Right lobe of liver (tissue), 6 donors: ENCODE measurements at places on chromosomes 6 and 20. TPM values are rescaled to one million over a fixed set of nuclear protein-coding genes. Genes with fewer than 3 reads are reported as not detected.
A peak's percentile ranks its signal among the peaks of the same experiment; 100 is the strongest.

- H3K36me3 ChIP-seq, result no peaks in the 10 kb centered on the region
- H3K4me3 ChIP-seq, result no peak overlapping the region
- H3K4me1 ChIP-seq, result no peaks in the 10 kb centered on the region
- no peak overlapping the region for H3K27ac ChIP-seq
Measured at GRCh38 chr20:56859801-56860261, 230.7 kb downstream of the TFAP2C start.

GRCh38 chr6:88179692-88180091 is 13.5 kb upstream of the CNR1 start:
- H3K4me3 ChIP-seq, result no peak overlapping the region
- no peak overlapping the region for H3K27ac ChIP-seq
- no peaks in the 10 kb centered on the region for H3K4me1 ChIP-seq

DNA sequence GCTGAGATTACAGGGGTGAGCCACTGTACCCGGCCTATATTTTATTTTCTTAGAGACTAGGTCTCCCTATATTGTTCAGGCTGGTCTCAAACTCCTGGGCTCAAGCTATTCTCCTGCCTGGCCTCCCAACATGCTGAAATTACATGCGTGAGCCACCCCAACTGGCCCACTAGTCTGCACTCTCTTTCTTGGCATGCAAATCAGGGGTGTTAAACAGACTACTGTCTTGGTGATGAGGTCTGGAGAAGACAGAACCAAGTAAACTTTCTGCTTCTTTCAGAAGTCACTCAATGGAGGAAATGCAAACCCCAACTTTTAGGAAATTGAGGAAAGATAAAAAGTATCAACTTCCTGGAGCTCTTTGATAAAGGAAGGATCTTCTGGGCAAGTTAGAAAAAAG is 8.0 kb upstream of the TUBB2B start:
- no peak overlapping the region for H3K4me3 ChIP-seq
- no peaks in the 10 kb centered on the region for H3K27me3 ChIP-seq
- H3K4me1 ChIP-seq, result no peaks in the 10 kb centered on the region
- no peak overlapping the region for H3K27ac ChIP-seq

DNA sequence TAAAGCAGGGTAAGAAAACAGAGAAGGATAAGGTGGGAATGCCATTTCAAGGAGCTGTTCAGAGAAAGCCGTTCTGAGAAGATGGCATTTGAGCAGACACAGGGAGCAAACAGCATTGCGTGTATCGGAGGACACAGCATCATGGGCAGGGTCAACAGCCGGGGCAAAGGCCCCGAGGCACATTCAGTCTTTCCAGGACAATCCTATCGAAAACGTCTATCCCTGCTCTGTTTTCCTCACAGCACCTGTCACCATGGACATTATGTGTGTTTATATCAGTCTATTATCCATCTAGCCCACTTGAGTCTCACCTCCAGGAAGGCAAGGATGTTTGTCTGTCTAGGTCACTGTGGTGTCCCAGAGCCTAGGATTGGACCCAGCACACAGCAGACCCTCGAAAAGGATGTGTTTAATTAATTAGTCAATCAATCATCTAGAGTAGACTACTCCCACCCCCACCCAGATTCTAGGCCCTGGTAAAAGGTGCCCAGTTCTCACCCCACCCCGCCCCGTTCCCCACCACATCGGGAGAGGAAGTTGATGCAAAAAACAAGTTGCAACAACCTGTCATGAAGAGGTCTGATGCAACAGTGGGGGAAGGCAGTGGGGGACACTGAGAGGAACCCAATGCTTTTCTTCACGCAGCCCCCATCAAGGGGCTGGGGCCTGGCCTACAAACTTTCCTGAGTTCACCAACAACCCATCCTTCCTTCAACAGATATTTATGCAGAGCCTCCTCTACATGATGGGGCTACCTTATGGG is 66.6 kb downstream of the PREX1 start:
- H3K4me1 ChIP-seq, result no peaks in the 10 kb centered on the region
- no peak overlapping the region for H3K4me3 ChIP-seq
- peak overlapping the region; percentile 49 for H3K27ac ChIP-seq
- no peak for DNase-seq

GRCh38 chr6:77463861-77464494 is 687 bp upstream of the HTR1B start:
- H3K4me1 ChIP-seq, result no peaks in the 10 kb centered on the region
- no peaks in the 10 kb centered on the region for H3K36me3 ChIP-seq
- no peak for DNase-seq
- H3K27me3 ChIP-seq, result peaks cover 13% of the 10 kb centered on the region
- H3K4me3 ChIP-seq, result no peak overlapping the region

GRCh38 chr6:134287859-134288537 is 29.9 kb downstream of the SGK1 start:
- no peak for DNase-seq
- H3K27me3 ChIP-seq, result no peaks in the 10 kb centered on the region
- no peaks in the 10 kb centered on the region for H3K4me1 ChIP-seq
- H3K36me3 ChIP-seq, result no peaks in the 10 kb centered on the region

DNA sequence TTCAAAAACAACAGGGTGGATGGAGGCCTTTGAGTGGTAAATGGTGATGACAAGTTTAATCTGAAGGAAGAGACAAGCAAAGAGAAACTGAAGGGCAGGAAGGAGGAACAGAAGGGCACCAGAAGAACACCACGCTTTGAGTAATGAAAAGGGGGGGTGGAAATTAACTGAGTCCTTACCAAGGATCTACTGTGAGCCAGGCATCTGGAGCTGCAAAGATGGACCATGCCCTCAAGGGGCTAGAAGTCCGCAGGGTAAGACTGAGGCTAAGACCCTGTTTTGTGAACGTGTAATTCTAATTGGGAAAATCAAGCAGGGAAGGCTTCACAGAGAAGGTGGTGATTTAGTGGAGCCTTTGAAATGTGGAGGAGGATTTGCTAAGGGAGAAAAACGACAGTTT is 1.6 kb downstream of the NDRG3 start:
- DNase-seq, result no peak
- H3K27me3 ChIP-seq, result no peaks in the 10 kb centered on the region
- no peak overlapping the region for H3K4me3 ChIP-seq
- H3K4me1 ChIP-seq, result no peaks in the 10 kb centered on the region
- H3K27ac ChIP-seq, result no peak overlapping the region
- H3K36me3 ChIP-seq, result no peaks in the 10 kb centered on the region

- no peak overlapping the region for H3K4me3 ChIP-seq
- no peak overlapping the region for H3K27ac ChIP-seq
- DNase-seq, result no peak
- H3K4me1 ChIP-seq, result no peaks in the 10 kb centered on the region
- no peaks in the 10 kb centered on the region for H3K27me3 ChIP-seq
Measured at GRCh38 chr20:32619586-32619985, 34.5 kb upstream of the NOL4L start.

DNA sequence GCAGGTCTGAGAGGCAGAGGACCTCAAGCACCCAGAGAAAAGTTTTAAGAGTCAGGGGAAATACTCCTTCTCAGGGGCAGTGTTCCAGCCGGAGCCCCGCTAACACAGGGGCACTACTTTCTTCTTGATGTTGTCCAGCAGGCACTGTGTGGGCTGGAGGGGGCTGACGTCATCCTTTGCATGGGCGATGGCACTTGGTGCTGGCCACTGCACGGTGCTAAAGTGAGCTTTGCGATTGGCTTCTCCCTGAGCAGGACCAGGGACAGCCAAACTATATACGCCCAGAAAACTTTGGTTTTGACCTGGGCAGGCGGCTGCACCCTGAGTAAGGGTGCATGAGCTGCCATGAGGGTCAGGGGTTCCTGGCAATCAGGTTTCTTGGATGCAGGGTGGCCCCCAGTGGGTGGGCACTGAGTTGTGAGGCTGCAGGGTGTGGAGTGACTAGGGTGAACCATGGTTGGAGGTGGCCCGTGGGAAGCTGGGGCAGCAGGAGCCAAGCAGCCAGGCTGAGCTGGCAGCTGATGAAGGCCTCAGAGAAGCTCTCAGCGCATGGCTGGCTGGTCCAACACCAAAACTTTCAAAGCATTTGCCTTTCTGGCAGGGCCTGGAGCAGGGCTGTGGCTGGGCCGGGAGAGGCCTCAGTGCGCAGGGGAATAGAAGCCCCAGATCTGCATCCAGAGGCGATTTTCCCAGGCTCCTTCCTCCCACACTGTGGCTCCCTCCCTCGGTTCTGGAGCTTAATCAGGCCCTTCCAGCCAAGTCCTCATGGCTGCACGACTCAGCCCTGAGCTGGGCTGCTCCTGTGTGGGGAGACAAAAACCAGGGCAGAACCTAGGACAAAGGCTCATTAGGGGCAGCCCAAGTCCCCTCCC is 18.3 kb downstream of the MRPS18A start:
- no peak overlapping the region for H3K4me3 ChIP-seq
- H3K4me1 ChIP-seq, result no peaks in the 10 kb centered on the region
- H3K27ac ChIP-seq, result no peak overlapping the region
- no peaks in the 10 kb centered on the region for H3K36me3 ChIP-seq
- DNase-seq, result no peak
- no peaks in the 10 kb centered on the region for H3K27me3 ChIP-seq

- no peak overlapping the region for H3K4me3 ChIP-seq
- DNase-seq, result no peak
- no peaks in the 10 kb centered on the region for H3K36me3 ChIP-seq
- no peaks in the 10 kb centered on the region for H3K27me3 ChIP-seq
- no peak overlapping the region for H3K27ac ChIP-seq
Measured at GRCh38 chr20:40192081-40192480, 497.0 kb downstream of the MAFB start.

DNA sequence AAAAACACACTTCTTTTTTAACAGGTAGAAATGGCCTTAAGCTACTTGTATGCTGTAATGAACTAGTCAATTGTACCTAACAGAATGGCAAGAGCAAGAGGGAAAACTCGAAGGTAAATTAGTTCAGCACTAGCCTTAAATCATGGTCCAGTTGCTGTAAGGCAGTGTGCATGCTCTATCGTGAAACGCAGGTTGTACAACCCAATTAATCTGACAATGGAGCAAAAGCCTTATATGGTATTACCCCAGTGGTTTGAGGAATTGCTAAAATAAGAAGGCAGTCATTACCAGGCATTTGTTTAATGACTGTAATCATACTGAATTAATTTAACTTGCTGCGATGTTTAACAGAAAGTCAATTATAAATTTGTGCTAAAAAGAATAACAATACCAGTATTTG is 69.3 kb upstream of the SOX4 start:
- no peak for DNase-seq
- H3K36me3 ChIP-seq, result no peaks in the 10 kb centered on the region

GRCh38 chr6:54427396-54427937 is 119.2 kb downstream of the TINAG start:
- no peak for DNase-seq
- no peaks in the 10 kb centered on the region for H3K27me3 ChIP-seq
- no peaks in the 10 kb centered on the region for H3K36me3 ChIP-seq
- H3K4me3 ChIP-seq, result no peak overlapping the region
- H3K27ac ChIP-seq, result no peak overlapping the region
- no peaks in the 10 kb centered on the region for H3K4me1 ChIP-seq

DNA sequence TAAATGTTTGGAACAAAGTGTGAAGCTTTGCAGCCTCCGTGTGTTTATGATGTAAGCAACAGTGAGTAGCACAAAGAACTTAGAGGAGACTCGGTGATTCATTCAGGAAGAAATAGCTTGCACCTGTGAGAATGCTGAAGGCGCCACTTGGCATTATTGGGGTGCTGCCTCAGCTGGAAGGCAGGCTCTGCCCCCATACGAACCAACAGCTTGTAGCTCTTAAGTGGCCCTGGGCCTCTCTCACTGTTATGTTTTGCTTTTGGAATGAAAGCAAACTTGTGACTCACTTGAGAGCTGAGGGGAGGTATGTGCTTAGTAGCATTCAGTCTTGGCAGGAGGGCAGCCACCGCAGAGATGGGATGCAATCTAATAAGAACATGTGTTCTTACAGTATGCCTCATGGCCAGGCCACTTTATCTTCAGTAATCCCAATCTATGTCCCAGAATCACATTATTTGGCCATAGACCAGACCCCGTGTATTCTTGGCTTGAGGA is 310.7 kb downstream of the EYA4 start:
- no peak overlapping the region for H3K27ac ChIP-seq
- no peaks in the 10 kb centered on the region for H3K27me3 ChIP-seq
- no peak for DNase-seq

GRCh38 chr20:52210037-52210990 is 18.7 kb upstream of the ZFP64 start:
- H3K4me1 ChIP-seq, result no peaks in the 10 kb centered on the region
- DNase-seq, result no peak
- no peaks in the 10 kb centered on the region for H3K27me3 ChIP-seq
- H3K27ac ChIP-seq, result no peak overlapping the region
- H3K4me3 ChIP-seq, result no peak overlapping the region

DNA sequence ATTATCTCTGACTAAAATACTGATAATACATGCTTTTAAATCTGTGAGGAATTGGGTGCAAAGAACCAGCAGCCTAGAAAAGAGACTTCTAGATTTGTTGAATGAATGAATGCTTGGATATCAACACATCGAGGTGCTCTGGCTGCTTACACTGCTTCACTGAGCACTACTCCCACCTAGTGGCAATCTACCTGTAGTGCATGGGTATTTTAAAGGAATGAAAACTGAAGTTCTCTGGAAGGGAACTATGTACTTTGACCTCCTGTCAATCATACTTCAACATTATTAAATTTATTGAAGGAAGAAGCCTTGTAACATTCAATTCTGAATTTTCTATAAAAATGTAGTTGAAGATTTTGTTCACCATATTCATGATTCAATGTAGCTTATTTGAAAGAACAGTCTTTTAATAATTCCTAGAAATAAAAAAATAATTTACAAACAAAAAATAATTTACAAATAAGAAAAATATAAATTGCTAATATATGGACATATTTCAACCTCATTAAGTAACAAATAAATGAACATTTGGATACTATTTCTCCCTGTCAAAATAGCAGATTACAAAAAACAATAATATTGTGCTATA is 111.2 kb upstream of the MMS22L start:
- no peak overlapping the region for H3K4me3 ChIP-seq
- peak; percentile 44 for DNase-seq
- no peaks in the 10 kb centered on the region for H3K27me3 ChIP-seq
- H3K4me1 ChIP-seq, result no peaks in the 10 kb centered on the region

DNA sequence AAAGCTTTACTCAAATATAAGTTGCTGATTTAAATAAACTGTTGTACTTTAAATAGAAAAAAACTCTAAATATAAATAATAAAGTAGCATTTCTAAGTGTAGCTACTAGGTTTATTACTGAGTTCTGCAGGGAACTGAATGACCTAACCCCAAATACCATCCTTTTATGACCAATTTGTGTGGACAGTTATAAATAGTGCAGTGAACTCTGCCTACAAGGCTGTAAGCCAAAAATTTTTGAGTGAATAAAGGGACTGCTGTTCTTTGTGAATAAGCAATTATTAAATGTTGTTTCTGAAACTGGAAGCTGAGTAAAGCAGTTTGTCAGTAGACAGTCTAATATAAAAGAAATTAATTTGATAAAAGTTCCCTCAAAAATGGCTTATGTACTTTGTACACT is 90.8 kb upstream of the ELOVL5 start:
- DNase-seq, result no peak
- H3K4me1 ChIP-seq, result peaks cover 10% of the 10 kb centered on the region
- H3K36me3 ChIP-seq, result no peaks in the 10 kb centered on the region
- H3K27ac ChIP-seq, result no peak overlapping the region
- no peak overlapping the region for H3K4me3 ChIP-seq

Gene TMEM244
- not detected for total RNA-seq

Gene ZNF512B
- 11.4 TPM for total RNA-seq

Gene HLA-DQB2
- total RNA-seq, result not detected

Gene MROH8
- 2.1 TPM for total RNA-seq

Gene HIVEP1
- 16.7 TPM for total RNA-seq

Gene SPATA25
- 2.0 TPM for total RNA-seq
